ENCODE measurements at places on chromosomes 7 and 10.

- no peak for DNase-seq
Observed at GRCh38 chr10:132355754-132356153, 23.8 kb downstream of the LRRC27 start.

DNA sequence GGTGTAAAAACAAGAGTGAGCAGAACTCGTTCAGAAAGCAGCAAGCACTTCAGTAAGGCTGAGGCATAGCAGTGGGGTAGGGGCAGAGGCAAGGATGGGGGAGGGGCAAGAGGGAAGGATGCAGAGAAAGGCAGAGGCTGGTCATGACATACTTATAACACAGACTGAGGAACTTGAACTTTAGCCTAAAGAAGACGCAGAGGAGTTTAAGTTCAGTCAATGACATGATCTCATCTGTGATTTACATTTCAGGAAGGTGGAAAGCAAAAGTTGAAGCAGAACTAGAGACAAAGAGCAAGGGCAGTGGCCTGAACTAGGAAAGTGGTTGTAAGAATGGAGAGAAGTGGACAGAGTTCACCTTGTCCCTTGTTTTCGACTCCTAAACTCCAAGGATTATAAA lies 15.8 kb downstream of the MACC1 start:
- no peak for DNase-seq

- no peak for DNase-seq
Observed at GRCh38 chr7:91082038-91082437, 182.2 kb upstream of the FZD1 start.

DNA sequence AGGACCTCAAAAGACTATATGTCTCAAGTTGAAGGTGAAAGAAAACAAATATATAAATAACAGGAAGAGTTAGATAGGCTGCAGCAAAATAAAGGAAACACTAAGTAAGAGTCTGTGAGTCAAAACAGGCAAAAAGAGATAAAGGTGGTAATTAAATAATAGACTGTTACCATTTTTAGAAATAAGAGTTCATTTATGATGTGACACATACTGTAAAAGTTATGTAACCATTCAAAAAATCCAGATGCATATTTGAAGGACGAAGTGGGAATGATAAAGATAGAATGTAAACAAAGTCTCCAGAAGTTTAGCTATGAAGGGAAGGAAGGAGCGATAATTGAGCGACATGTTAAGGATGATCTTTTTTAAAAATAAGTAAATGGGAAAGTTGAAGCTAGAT lies 50.5 kb downstream of the HECTD2 start:
- DNase-seq = no peak

DNA sequence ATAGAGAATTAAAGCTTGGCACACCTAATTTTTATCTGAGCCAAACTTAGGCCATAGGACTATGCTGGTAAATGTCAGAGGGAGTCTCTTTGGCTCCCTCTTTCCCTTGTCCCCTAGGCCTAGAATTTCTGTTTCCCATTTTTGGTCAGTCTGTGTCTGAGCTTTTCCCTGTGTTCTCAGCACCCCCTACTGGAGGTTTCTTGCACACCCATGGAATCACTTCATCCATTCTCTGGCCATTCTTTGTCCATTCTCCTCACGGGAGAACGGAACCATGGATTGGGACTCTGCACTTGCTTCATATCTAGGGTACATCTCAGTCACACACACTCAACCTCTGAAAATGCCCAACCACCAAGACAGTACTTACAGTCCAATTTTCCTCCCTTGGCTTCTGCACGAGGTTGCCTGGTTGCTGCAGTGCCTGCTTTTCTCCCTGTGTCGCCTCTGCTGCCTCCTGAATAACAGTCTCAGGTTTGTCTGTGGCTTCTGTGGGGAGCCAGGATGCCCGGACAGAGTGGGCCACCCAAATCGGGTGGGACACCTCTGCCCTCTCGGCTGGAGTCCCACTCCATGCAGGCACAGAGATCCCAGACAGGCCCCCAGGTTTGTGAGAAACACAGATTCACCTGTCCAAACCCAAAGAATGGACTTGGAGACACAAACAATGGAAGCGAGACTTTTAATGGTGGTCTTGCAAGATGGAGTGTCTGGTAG lies 35.1 kb upstream of the DNAH11 start:
- DNase-seq = peak; percentile 24

GRCh38 chr10:86020134-86020533 lies 346.5 kb downstream of the GRID1 start:
- no peak for DNase-seq

- no peak for DNase-seq
Observed at GRCh38 chr10:99983280-99983988, 26.3 kb downstream of the DNMBP start.

Data from activated CD4-positive, alpha-beta T cell treated with anti-CD3 and anti-CD28 coated beads for 4 hours (primary cell).